HCT116 (cell line): ENCODE measurements at places on chromosomes 12 and 14. TPM values are rescaled to one million over a fixed set of nuclear protein-coding genes. Genes with fewer than 3 reads are reported as not detected.

DNA sequence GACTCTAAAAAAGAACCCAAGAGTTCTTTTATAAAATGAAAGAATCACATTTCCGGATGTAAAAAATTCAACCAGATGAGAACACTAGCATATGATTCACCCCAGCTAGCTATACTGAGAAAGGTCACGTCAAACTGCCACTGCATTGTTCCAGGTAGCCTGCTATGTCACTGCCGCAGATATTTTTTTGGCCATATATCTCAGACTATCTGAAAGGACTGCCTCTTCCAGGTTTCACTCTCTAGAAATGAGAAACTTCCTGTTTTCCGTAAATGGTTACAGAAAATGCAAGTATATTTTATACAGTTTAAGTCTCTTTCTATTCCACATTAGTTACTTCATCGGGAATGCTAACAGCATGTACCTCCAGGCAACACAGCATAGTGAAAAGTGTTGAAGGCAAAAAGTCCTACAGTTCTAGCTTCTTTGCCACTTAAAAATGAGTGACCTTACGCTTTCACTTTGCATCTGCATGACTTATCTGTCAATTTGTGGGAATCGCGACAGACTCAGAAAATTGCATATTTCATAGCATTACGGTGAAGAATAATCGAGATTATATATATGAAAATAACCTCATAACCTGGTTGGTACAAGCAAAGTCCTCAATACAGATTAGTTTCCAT lies 105.2 kb downstream of the MED13L start:
- no peak overlapping the region for H3K27ac ChIP-seq
- H3K4me1 ChIP-seq: peaks cover under 1% of the 10 kb centered on the region; the same call in 1 of the 2 replicates
- no peaks in the 10 kb centered on the region for H3K36me3 ChIP-seq
- H3K27me3 ChIP-seq: no peaks in the 10 kb centered on the region
- H3K4me3 ChIP-seq: no peak overlapping the region
- DNase-seq: no peak

DNA sequence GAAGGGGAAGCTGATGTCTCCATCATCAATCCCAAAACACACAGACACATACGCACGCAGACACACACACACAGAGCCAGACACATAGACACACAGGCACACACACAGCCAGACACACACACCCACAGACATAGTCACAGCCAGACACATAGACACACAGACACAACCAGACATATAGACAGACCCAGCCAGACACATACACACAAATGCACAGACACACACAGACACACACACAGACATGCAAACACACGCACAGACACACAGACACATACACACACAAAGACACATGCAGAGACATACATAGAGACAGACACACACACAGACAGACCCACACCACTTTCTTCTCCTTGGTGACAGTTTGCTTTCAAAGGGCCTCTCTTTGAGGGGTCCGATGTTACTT lies 6.3 kb downstream of the CCDC197 start:
- no peaks in the 10 kb centered on the region for H3K27me3 ChIP-seq
- no peak overlapping the region for H3K4me3 ChIP-seq
- H3K4me1 ChIP-seq: no peaks in the 10 kb centered on the region
- no peak for DNase-seq
- no peaks in the 10 kb centered on the region for H3K36me3 ChIP-seq

The KCNJ8 gene
- 0.17 TPM for total RNA-seq

- H3K4me3 ChIP-seq: no peak within 1 kb of the TSS
- no peaks in the 10 kb centered on the region for H3K36me3 ChIP-seq
- H3K27ac ChIP-seq: no peak within 1 kb of the TSS
- peaks cover 13% of the 10 kb centered on the region; the same call in 1 of the 2 replicates for H3K27me3 ChIP-seq
- no peaks in the 10 kb centered on the region for H3K4me1 ChIP-seq
These were observed at the start of gene OR10P1 for GRCh38 chr12:55636853-55637252. Gene OR10P1 (plus strand): TSS chr12:55636892. CDS start chr12:55636892, 0 bp downstream.
